Nasal cavity respiratory epithelium epithelial cell of viscerocranial mucosa (primary cell): ENCODE measurements at places on chromosomes 4 and X. TPM values are rescaled to one million over a fixed set of nuclear protein-coding genes. Genes with fewer than 3 reads are reported as not detected.

The FGFBP2 gene
- not detected in 2 replicates for total RNA-seq

The ADH4 gene
- not detected in 2 replicates for total RNA-seq

The AMBN gene
- total RNA-seq, result not detected in 2 replicates

The PPBP gene
- 6.2 TPM in 1 of 2 replicates, not detected in the other for total RNA-seq

The TLR10 gene
- under 0.01 TPM in 1 of 2 replicates, not detected in the other for total RNA-seq

The SOWAHD gene
- under 0.01 and 0.07 TPM in 2 replicates for total RNA-seq

The PPP1R2C gene
- not detected in 2 replicates for total RNA-seq

The AKAP14 gene
- total RNA-seq, result not detected in 2 replicates
